ENCODE measurements at places on chromosomes 4 and X.
A peak's percentile ranks its signal among the peaks of the same experiment; 100 is the strongest.

DNA sequence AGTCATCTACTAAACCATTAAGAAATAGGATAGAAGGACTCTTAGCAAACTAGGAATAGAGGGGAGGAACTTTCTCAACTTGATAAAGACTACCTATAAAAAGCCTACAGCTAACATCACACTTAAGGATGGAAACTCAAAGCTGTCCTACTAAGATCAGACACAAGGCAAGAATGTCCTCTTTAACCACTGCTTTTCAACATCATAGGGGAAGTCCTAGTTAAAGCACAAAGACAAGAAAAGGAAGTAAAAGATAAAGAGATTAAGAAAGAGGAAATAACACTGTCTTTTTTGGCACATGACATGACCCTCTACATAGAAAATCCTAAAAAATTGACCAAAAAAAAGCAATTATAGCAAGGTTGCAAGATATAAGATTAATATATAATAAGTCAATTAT, 136.6 kb downstream of the FBXW7 start:
- no peak for DNase-seq

DNA sequence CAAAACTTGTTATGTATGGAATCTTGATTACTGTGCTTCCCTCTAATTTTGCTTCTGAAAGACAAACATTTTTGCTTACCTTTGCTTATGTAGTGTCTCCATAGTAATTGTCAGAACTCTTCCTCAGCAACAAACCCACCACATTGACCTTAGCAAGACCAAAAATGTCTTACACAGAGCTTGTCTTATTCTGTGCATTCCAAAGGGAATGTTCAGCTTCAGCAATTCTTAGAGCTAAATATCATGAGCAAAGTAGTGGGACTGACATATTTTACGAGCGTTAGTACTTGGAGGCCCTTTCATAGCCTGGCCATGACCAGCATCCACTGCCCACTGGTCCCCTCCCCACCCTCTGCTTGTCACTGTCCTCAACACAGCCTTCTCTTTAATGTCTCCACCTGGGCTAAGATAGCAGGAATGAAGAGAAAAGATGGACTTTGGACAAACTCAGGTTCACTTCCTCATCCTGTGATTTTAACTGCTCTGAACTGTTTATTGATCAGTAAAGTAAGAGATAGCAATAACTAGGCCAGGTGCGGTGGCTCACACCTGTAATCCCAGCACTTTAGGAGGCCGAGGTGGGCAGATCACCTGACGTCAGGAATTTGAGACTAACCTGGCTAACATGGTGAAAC, 15.5 kb upstream of the SH3D19 start:
- no peak for DNase-seq

- DNase-seq, result no peak
These were observed 108.3 kb downstream of the AGTR2 start for GRCh38 chrX:116278826-116279225.

- no peak for DNase-seq
These were observed 1910.0 kb upstream of the TENM3 start for GRCh38 chr4:180333162-180333561.

DNA sequence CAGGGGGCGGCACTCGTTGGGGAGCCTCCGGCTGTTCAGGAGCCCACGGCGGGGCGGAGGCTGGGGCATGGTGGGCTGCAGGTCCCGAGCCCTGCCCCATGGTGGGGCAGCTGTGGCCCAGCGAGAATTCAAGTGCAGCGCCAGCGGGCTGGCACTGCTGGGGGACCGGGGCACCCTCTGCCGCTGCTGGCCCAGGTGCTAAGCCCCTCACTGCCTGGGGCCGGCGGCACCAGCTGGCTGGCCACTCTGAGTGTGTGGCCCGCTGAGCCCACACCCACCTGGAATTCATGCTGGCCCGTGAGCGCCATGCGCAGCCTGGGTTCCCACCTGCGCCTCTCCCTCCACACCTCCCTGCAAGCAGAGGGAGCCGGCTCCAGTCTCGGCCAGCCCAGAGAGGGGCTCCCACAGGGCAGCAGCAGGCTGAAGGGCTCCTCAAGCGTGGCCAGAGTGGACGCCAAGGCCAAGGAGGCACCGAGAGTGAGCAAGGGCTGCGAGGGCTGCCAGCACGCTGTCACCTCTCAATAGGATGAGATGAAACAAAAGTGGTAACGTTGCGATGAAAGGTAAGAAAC, 464.9 kb downstream of the PCDH7 start:
- no peak for DNase-seq

- no peak for DNase-seq
These were observed 79.0 kb downstream of the SOX3 start for GRCh38 chrX:140425712-140426395.

- DNase-seq, result no peak
These were observed 233.6 kb upstream of the DIPK2B start for GRCh38 chrX:45434231-45434630.

GRCh38 chr4:48968814-48969213, 17.3 kb upstream of the CWH43 start:
- no peak for DNase-seq

DNA sequence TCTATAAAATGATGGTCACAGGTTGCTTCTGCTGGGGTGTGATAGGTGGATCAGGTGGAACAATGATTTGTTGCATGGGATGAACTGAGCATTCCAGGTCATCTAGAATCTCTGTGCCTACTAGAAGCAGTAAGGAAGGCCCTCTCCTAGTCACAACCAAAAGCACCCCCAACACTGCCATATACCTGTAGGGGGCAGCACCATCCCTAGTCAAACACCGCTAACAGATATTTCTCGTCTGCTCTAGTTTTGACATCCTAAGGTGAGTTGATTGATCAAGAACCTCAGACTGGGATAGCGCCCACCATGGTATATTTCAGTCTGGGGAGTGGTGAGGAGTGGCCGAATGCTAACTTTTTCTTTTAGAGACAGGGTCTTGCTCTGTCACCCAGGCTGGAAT, 160.2 kb downstream of the NHS start:
- DNase-seq, result peak; percentile 3

- DNase-seq, result no peak
These were observed 51.5 kb downstream of the HMGB2 start for GRCh38 chr4:173282626-173283025.

DNA sequence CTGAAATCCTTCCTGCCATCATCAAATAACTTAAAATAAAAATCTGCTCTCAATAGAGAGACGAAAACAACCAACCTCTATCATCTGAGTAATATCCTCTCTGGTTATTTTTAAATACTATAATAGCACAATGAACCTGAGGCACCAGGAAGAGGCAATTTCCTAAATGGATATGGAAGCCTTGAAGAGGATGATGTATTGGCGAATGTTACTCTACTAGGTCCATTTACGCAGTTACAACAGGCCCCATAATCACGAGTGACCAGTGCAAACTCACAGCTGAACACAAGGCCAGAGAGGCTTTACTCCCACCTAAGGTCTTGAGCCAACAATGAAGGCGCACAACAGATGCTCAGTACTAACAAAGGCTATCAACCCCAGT, 678.8 kb upstream of the NR3C2 start:
- DNase-seq, result no peak

DNA sequence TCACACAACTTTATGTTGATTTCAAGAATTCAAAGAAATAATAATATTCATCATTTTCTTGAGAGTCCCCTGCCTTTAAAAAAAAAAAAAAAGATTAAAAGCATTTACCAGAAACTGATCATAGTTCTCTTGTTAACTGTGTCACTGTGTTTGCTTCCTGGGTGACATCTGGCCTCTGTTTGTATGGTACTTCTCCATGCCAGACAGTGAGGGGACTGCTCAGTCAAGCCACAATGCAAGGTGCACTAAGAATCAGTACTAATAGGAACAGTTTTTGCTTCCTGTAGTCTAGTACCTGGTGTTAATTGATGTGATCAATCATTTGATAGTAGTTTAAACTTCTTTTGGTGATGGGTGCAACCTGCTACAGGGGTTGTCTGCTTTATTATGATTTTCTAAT, 77.5 kb downstream of the PHOX2B start:
- no peak for DNase-seq

- no peak for DNase-seq
These were observed 81.7 kb downstream of the HS6ST2 start for GRCh38 chrX:132876523-132877338.

DNA sequence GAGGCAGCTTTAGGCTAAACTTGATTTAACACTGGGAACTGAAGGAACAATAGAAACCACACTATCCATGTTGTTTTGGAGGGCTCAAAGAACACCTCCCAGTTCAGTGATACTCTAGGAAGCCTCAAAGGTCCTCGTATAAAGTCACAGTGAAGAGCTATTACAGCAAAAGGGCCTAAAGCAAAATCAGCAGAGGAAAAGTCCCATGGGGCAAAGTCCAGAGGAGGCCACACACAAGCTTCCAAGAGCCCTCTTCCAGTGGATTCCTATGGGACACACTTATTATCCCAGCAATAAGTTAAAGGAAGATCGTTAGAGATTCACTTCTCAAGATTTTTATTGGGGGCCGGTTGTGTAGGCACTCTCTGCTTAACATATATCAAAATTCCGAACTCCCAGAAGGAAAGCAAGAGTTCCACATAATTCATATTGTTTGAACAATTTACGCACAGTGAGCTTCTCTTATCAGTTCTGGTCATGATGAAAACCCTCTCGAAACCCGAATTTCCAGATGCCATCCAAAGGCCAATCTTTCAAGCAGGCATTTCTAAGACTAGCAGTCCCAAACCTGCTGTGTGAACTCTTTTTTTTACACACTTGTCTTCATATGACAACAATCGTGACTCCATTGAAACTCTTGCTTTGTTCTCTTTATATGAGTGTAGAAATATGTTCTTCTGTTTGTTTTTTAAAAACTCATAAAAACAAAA, 53.7 kb downstream of the ANXA5 start:
- DNase-seq, result no peak

- no peak for DNase-seq
These were observed 99.5 kb upstream of the KLHL13 start for GRCh38 chrX:118216087-118216486.

- DNase-seq, result no peak
These were observed 692.5 kb downstream of the CENPC start for GRCh38 chr4:66852843-66853242.

- DNase-seq, result no peak
These were observed 17.0 kb upstream of the AP1AR start for GRCh38 chr4:112214390-112215264.

GRCh38 chr4:123589301-123589700, 192.7 kb downstream of the SPRY1 start:
- no peak for DNase-seq

DNA sequence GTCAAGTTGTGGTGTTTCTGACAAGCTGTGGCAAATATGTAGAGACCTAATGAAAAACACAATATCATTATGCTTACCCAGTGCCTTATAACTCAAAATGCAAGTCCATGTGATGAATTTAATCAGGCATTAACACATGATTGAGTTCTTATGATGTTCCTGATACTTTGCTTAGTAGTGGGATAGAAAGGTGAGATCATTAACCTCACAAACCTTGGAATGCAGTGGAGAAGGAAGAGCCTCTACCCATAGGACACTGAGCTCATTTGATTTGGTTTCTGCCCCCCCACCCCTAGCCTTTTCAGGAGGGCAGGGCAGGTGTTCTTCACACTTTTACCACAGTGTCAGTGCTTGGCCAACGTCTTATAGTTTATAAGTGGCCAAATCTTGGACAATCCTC, 683.6 kb upstream of the CPEB2 start:
- DNase-seq, result no peak

DNA sequence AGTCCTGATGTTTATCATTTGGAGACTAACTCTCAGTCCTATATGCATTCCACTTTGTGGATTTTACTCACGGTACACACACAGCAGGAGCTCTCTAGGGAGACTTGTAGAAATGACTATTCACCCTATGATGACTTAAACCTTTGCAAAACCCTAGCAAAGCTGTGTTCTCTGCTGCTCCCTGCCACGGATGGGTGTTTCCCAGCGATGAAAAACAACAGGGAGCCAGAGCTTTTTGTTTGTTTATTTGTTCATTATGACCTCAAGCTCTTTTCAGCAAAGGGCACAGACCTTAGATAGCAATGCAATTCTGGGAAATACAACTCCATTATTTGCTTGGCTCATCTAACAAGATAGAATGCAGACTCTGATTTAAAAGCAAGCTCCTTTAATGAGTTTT, 156.6 kb downstream of the GRIA3 start:
- DNase-seq, result no peak

GRCh38 chr4:169987327-169988228, 38.6 kb downstream of the MFAP3L start:
- DNase-seq, result no peak

- no peak for DNase-seq
These were observed 168.9 kb upstream of the ATOH1 start for GRCh38 chr4:93659629-93660028.

- DNase-seq, result no peak
These were observed 61.3 kb downstream of the SPINK2 start for GRCh38 chr4:56760183-56760582.

DNA sequence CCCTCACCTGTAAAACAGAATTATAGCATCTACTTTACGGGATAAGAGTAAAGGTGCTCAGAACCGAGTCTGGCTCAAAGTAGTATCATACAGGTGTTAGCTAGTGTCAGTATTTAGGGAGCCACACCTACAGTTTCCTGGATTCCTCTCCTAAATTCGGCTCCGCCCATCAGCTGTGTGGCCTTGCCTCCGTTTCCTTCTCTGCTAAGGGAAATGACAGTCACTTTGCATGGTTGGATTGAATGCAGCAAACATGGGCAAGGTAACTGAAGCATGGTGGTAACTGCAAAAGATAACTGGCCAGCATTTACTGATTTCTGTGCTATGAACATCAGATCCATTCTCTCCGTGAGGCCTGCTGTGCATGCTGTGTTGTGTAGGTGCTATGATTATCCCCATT, 2.8 kb downstream of the PPP1R3F start:
- no peak for DNase-seq

- DNase-seq, result no peak
These were observed 42.9 kb downstream of the SMAD1 start for GRCh38 chr4:145524552-145524951.

DNA sequence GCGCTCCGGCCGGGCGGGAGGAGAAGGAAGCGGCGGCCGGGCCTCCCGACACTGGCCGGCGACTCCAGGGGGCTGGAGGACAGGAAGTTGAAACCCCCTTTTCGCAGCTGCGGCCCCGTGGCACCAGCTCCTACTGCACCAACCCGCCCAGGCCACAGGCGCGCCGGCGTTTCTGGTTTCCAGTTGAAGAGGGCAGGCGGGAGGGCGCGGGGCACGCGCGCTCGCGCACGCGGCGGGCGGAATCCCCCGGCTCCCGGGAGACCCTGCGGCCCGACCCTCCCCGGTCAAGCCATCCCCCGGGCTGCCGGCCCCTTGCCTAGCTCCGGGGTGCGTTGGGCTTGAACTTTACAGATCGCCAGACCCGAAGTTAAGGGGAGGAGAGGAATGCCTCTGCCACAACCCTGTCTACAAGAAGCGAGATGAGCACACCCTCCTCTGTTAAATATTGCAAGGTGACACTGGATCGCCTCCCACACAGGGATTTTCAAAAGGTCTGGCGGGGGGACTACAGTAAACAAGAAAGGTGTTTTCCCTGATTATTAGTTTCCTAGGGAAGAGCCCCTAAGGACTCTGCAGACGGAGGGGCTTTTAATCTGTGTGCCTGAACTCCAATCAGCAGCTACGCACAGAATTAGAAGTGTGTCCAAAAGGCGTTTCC, 1.4 kb downstream of the ELOVL6 start:
- peak; percentile 19 for DNase-seq

DNA sequence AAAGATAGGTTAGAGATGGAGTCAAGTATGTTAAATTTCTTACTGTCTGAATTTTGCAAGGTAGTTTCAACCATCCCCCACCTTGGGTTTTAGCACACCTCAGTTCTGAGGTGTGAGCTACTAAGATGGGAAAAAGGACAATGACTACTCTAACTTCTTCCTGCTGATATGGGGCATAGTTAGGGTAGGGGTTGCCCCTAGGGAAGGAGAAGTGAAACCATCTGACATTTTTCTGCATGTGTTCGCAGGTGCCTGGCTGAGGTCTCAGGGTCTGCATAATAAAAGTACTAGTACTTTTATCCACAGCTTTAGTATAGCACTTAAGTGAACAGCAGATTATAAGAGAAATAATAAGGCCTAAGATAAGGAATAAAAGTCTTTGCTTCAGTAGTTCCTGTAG, 129.5 kb upstream of the CYSLTR1 start:
- no peak for DNase-seq
